ENCODE measurements at places on chromosomes 13 and 19. TPM values are rescaled to one million over a fixed set of nuclear protein-coding genes. Genes with fewer than 3 reads are reported as not detected.

The NOTCH3 gene
- total RNA-seq, result 7.7 TPM

The EHD2 gene
- 104 TPM for total RNA-seq

GRCh38 chr19:1018393-1018792 lies 2.5 kb downstream of the TMEM259 start:
- H3K4me3 ChIP-seq, result peak overlapping the region; percentile 86
- H3K36me3 ChIP-seq, result peaks cover 42% of the 10 kb centered on the region
- no peak for DNase-seq
- no peak overlapping the region for H3K27ac ChIP-seq
- no peaks in the 10 kb centered on the region for H3K27me3 ChIP-seq

DNA sequence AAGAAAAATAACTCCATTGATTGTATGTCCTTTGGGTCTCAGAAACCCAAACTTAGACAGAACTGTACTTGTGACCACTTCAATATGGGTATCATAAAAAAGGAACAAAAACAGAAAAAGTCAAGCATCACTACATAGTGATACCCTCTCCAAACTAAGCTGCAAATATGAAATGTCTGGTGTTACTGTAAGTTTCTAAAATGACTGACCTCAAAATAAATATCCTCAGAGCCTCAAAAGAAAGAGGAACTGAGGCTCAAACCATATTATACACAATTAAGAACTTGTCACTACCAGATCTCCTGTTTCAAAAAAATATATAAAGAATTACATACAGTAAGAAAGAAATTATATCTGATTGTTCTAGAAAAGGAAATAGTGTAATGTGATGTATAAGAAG lies 787.9 kb upstream of the KLHL1 start:
- no peak for DNase-seq
- H3K36me3 ChIP-seq, result no peaks in the 10 kb centered on the region
- no peak overlapping the region for H3K27ac ChIP-seq
- peaks cover 6% of the 10 kb centered on the region for H3K27me3 ChIP-seq

DNA sequence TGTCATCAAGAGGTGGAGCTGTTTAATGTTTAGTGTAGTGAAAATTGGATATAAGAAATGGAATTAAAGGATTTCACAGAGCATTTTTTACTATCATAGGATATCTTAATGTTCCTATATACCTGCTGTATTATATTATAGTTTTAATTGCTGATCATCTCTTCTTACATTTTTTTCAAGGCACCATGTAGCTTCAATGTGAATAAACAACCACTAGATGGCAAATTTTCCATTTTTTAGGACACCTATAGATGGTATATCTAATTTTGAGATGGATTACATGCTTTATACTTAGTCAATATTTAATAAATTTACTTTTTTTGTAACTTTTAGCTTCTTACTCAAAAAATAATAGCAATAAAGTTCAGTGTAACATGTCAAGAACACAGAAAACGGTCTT lies 9.0 kb upstream of the ATXN8OS start:
- no peaks in the 10 kb centered on the region for H3K4me1 ChIP-seq
- H3K36me3 ChIP-seq, result no peaks in the 10 kb centered on the region
- DNase-seq, result peak; percentile 8

DNA sequence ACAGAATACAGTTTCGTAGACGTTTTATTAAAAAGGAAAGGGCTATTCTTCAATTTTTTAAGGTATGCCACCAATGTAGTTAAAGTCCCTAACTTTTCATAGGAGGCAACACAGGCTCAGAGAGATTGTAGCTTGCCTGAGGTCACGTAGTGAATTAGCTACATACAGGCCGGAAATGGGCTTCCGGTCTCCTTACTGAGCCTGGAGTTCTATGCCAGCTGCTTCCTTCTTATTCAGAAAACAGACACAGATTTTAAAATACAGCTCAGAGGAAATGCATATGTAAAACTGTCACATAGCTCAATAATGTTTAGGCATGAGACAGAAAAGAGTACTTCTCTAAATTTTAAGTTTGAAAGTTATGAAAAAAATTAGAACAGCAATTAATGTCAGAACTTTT lies 85.4 kb upstream of the TUBA3C start:
- H3K27me3 ChIP-seq, result peaks cover 23% of the 10 kb centered on the region
- no peak overlapping the region for H3K27ac ChIP-seq
- no peaks in the 10 kb centered on the region for H3K4me1 ChIP-seq
- DNase-seq, result no peak
- no peaks in the 10 kb centered on the region for H3K36me3 ChIP-seq
